Thyroid gland (tissue), 4 donors: ENCODE measurements at places on chromosomes 3 and 15. TPM values are rescaled to one million over a fixed set of nuclear protein-coding genes. Genes with fewer than 3 reads are reported as not detected.

- no peak overlapping the region for H3K4me3 ChIP-seq
- DNase-seq, result no peak
- H3K27ac ChIP-seq, result no peak overlapping the region
- H3K27me3 ChIP-seq, result no peaks in the 10 kb centered on the region
These were observed 3.0 kb downstream of the RPL32 start for GRCh38 chr3:12838179-12838965.

DNA sequence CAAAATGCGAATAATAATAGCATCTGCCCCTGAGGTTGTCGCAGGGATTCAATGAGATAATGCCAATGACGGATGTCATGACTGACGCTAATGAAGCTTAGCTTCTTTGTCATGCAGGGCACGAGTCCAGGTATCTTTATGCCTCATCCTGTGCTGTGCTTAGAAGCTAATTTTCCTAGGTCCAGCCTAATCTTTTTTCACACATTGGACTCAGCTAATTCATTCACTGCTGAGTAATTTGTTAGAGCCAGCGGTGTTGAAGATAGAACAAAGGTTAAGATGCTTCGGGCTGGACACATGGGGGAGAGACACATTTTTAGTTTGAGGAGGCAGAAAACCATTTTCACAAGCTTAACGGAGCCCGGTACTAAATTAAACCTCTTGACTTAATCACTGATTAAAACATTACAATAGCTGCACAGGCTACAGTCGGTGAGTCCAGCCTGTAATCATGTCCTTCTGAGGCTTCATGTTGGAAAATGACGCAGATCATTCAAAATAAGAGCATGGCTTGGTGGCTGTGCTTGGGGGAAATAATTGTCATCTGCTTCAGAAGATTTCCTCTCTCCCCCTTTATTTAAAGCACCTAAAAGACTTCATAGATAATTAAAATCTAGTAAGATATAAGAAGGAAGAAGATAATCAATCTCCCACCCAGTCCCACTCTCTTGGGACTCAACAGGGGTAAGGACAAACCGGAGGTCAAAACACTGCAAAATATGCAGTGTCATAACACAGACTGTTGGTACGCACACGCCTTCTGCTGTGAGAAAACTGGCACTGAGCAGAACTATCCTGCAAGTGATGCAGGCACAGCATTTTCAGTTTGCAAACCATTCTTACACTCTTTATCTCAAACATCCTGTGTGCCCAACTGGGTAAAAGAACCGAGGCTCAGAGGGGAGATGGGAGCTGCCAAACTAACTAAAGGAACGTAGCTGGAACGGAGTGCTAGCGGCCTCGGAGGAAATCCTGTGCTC is 3.3 kb upstream of the CCDC174 start:
- no peak for DNase-seq
- H3K4me3 ChIP-seq, result no peak overlapping the region
- H3K27me3 ChIP-seq, result no peaks in the 10 kb centered on the region
- peaks cover 17% of the 10 kb centered on the region for H3K4me1 ChIP-seq
- H3K36me3 ChIP-seq, result no peaks in the 10 kb centered on the region

RBM5 gene
- 232 TPM for total RNA-seq

ACAD9 gene
- 61.7 TPM for total RNA-seq

DNA sequence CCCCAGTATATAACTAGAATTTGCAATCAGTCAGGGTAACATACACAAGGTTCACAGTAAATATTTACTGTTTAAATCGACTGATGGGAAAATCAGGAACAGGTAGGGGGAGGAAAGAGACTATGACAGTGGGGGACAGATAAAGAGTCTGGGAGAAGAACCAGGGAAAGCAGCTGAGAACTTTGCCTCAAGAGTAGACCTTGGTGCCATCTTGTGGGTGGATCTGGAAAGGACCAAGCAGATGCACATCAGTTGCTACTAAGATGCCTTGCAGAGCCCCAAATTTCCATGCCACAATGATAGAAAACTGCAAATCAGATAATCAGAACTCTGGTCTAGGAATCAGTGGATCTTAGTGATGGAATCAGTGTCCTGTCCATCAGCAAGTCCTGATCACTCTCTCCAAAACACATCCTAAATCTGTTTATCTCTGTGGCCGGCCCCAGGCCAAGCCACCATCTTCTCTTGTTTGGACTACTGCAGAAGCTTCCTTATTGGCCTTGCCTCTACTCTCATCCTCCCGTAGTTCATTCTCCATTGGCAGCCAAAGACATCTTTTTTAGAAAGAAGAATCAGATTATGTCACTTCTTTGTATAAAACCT is 62.7 kb downstream of the PDE8A start:
- H3K4me3 ChIP-seq, result no peak overlapping the region
- H3K4me1 ChIP-seq, result peaks cover 21% of the 10 kb centered on the region
- DNase-seq, result peak; percentile 43

DNA sequence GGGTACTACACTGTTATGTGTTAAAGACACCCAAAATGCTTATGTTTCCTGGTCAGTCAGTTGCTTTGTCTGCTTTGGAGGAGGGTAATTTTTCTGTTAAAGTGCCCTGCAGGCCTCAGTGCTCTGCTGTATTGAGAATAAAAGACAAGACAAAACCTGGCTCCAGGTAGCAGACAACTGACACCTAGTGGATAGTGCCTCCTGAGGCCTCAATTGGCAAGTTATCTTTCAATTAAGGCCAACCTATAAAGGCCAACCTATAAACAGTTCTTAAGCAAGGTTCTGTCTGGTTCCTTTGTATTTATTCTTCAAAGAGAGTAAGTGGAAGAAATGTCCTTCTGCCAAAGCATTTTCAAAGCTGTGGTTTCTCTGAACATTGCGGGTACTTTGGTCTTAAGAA is 773.8 kb downstream of the MECOM start:
- peaks cover 13% of the 10 kb centered on the region for H3K4me1 ChIP-seq
- H3K4me3 ChIP-seq, result no peak overlapping the region
- H3K27ac ChIP-seq, result no peak overlapping the region
- H3K27me3 ChIP-seq, result no peaks in the 10 kb centered on the region
- no peak for DNase-seq

DNA sequence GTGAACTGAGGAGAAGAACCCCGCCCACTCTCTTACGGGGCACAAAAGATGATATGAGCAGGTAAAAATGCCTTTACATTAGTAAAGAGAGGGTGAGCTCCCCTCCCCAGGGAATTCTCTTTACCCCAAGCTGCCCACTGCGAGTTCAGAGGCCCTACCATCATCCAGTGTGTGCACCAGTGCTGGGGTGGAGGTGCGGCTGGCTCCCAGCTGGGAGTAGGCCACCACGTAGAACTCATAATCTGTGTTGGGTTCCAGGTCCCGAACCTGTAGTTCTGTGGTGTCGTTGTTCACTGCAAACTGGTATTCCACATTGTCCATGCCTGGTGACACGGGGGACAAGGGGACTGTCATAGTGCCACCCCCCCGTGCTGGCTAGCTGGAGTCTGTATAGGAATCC is 17.1 kb upstream of the IGDCC3 start:
- H3K27me3 ChIP-seq, result no peaks in the 10 kb centered on the region
- no peaks in the 10 kb centered on the region for H3K4me1 ChIP-seq
- H3K36me3 ChIP-seq, result no peaks in the 10 kb centered on the region

DNA sequence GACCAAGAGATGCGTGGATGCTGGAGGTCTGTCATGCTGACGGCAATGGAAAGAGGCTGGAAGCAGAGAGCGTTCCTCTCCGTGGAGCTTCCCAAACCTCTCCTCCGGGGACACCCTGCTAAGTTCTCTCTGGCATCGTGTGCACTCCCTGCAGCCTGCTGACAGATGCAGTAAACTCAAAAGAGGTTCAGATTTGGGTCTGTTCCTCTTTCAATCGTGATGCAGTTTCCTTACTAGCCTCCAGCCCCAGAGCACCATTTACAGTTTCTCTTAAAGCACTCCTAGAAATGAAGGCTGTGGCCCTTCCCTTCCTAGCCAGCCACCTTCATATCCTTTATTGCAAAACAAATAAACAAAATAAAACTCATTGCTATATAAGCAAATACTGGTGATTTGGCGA is 47.3 kb upstream of the LRRC58 start:
- H3K36me3 ChIP-seq, result peaks cover 71% of the 10 kb centered on the region
- no peaks in the 10 kb centered on the region for H3K27me3 ChIP-seq
- H3K27ac ChIP-seq, result no peak overlapping the region
- no peak overlapping the region for H3K4me3 ChIP-seq
- no peak for DNase-seq

DNA sequence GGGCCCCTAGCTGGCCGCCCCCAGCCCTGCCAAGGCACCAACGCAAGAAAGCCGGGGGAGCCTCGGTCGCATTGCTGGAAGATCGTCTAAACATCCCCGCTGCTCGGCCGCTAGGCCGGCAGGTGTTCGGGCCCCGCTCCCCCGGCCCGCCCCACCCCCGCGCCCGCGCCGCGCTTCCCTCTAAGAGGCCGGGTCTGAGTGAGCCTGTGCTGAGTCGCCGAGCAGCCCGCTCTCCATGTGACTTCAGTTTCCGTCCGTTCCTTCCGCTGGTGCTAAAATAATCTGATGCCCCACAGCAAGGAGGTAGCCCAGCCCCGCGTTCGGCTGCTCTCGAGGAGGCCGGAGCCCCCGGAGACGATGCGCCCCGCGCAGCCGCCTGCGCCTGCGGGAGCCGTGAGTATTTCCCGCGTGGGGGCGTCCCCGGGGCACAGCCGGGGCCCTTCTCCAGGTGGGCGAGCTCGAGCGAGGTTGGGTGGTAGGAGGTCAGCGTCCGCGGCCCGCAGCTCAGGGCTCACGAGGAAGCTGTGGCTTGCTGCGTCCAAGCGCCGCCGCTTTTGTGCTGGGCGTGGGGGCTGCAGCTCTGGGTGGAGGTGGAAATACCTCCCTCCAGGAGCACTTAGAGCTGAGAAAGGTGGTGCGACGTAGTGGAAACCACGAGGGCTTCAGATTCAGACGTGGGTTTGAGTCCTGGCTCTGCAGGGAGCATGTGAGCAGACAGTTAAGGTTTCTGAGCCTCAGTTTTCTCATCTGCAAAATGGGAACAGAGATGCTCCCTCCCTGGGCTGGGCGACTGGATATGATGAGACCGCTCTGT is at the start of gene NRROS:
Gene NRROS (plus strand): TSS at position 212 of the 814 bp plus-strand sequence. CDS start 14,846 bp downstream, outside the sequence.
- peak within 1 kb of the TSS; percentile 45 for H3K27ac ChIP-seq
- peak; percentile 46 for DNase-seq
- peak within 1 kb of the TSS; percentile 43 for H3K4me3 ChIP-seq
- H3K36me3 ChIP-seq, result no peaks in the 10 kb centered on the region
- peaks cover 13% of the 10 kb centered on the region for H3K4me1 ChIP-seq
- H3K27me3 ChIP-seq, result no peaks in the 10 kb centered on the region
